ENCODE measurements at places on chromosomes 3 and 15. TPM values are rescaled to one million over a fixed set of nuclear protein-coding genes. Genes with fewer than 3 reads are reported as not detected.

The PCLAF gene
- total RNA-seq = 33.7 TPM

The CGGBP1 gene
- 96.3 TPM for total RNA-seq

DNA sequence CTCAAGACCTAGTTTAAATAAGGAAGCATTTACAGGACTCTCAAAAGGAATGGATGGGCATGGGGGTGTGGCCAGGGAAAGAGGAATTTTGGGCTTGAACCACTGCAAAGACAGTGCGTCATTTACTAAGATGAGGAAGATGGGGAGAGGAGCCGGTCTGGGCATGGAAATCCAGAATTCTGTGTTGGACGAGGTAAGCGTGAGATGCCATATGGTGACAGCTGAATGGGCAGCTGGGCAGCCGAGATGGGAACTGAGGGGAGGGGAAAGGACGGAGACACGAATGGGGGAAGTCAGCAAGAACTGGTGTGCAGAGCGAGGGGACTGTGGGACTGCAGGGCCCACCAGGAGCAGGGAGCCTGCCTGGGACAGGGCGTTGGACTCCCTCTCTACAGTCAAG is 24.2 kb downstream of the TMEM44 start:
- no peak for DNase-seq

GRCh38 chr15:31930967-31931366 is 99.3 kb upstream of the CHRNA7 start:
- DNase-seq = no peak
